Foreskin keratinocyte (primary cell): ENCODE measurements at places on chromosomes 3 and 15. TPM values are rescaled to one million over a fixed set of nuclear protein-coding genes. Genes with fewer than 3 reads are reported as not detected.

TMCC1 gene
- total RNA-seq = 23.1 and 26.5 TPM in 2 replicates

SLC9C1 gene
- not detected in 2 replicates for total RNA-seq

DNA sequence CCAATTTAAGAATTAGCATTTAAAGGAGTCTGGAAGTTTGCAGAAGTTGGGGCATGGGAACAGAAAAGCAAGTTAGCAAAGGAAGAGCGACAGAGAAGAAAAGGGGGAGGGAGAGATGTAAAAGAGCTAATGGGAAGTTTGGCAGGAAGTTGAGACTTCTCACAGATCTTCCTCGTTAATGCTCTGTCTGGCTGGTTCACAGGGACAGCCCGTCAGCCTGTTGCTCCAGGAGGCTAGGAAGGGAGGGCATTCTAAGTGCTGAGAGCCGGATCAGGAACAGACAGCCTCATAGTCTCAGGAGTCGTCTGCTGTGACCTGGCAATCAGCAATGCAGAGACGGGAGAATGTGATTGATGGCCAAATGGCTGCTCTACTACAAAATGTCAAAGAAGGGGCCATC, 150.3 kb downstream of the AGBL1 start:
- DNase-seq = no peak

DNA sequence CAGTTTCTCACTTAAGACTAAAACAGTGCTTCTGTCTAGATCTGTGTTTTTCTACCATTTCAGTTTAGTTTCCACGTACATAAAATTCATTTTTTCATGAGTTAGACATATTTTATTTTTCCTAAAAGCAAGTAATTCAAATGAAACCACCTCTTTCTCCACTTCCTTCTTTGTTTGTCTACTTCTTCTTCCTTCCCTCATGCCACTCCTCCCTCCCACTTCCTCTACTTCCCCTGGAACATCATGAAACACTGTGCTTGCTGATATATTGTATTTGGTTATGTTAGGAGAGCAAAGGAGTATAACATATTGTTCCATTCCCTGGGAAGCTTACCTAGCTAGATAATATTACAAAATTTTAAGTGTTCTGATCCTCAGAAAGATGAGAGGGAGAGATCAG, 36.7 kb upstream of the GOLGA8B start:
- no peak for DNase-seq

IGSF10 gene
- not detected in 2 replicates for total RNA-seq

DNA sequence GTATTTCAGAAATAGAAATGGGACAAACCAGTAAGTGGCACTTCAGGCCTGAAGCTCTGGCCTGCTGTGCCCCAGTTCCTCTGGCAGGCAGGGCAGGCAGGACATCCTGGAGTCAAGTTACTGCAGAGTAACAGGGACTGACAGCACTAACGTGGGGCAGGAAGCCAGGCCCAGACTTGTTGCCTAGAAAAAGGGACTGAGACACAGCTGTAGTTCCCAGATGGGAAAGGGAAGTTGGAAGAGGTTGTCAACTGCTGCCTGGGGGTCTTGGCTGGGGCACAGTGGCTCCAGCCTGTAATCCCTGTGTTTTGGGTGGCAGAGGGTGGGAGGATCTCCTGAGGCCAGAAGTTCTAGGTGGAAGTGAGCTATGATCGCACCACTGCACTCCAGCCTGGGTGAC, 171.9 kb downstream of the FMN1 start:
- peak; percentile 56 for DNase-seq

GRCh38 chr3:9239680-9240079, 9.8 kb downstream of the SRGAP3 start:
- DNase-seq = no peak

DNA sequence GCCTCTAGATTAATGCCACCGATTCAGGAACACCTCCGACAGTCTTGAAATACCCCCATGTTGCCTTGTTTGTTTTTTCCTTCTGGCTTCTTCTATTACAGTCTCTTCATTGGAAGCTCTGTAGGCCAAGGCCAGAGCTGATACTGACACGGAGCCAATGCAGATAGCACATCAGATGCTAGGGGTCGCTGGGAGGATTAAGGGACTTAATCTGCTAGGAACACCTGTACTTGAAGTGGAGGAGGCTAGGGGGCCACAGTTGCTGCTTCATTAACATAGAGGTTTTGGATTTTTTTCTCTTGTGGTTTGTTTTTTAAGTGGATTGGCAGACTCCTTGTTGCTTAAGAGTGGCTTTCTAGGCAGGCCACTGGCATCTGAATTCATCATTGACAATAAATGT, 49.6 kb downstream of the PARP14 start:
- no peak for DNase-seq

PTH1R gene
- total RNA-seq = not detected in 2 replicates

AVEN gene
- 20.2 and 21.4 TPM in 2 replicates for total RNA-seq

DNA sequence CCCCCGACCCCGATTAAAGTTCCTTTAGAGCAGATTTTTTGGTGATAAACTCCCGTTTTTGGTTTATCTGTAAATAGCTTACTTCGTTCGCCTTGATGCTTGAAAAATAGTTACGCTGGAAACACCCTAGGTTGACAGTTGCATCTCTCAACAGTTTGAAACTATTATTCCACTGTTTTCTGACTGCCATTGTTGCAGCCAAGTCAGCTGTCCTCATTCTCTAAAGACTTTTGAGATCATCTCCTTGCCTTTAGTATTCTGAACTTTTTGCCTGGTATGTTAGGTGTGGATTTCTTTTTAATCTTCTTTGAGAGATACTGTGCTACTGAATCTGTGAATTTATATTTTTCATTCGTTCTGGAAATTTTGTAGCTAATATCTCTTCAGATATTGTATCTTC, 122.7 kb upstream of the NSMCE3 start:
- no peak for DNase-seq

RAB6B gene
- 0.41 and 0.42 TPM in 2 replicates for total RNA-seq

DNA sequence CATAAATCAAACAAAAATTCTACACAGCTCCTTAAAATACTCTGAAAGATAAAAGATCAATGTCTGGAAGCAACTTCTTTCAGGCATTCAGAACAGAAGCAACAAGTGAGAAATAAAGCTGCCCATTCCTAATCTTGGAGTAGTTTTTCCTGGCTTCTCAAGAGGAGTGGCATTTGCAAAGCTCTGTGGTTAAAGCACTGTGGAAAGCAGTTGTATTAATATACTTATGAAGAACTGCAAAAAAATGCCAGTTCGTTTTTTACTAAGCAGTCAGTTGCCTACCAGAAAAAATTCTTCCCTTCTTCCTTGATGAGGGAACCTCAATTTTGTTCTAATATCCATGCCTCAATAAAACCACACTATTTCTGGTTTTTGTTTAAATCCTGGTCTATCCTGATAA, 197.8 kb downstream of the TNIK start:
- no peak for DNase-seq

OR5H6 gene
- not detected in 2 replicates for total RNA-seq

DLEC1 gene
- total RNA-seq = not detected in 2 replicates

GRCh38 chr3:123618768-123619484, 34.1 kb upstream of the HACD2 start:
- DNase-seq = peak; percentile 41

DNA sequence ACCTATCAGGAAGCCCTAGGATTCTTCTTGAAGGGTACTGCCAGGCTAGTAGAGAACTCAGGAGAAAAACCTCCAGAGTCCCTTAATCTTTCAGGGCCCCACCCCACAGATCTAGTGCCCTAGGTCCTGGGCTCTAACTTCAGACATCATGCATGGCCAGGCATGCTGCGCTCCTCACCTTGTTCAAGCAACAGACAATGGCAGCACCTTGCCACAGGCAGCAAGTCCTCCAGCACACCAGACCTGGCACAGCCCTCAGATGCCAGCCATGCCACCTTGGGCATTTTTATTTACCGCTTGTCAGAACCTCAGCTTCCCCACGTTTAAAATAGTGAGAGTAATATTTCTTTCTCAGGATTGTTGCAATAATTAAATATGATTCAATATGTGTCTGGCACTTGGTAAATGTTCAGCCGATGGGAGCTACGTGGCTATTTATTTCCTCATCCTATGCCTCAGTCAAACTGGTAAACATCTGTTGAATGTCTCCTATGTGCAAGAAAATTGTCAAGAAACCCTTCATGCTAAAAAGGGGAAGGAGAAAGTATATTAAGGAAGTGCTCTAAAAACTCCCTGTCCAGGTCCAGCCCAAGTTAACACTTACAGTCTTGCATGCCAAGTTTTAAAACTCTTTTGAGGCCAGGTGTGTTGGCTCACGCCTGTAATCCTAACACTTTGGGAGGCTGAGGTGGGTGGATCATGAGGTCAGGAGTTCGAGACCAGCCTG, 14.5 kb upstream of the CCR1 start:
- DNase-seq = no peak
